HuH-7.5 (cell line): ENCODE measurements at places on chromosomes 16 and 17.

- DNase-seq, result no peak
These were observed 393.0 kb downstream of the HAPSTR1 start for GRCh38 chr16:9484426-9484825.

- DNase-seq, result no peak
These were observed 10.1 kb downstream of the TMEM238L start for GRCh38 chr17:10793816-10794215.

DNA sequence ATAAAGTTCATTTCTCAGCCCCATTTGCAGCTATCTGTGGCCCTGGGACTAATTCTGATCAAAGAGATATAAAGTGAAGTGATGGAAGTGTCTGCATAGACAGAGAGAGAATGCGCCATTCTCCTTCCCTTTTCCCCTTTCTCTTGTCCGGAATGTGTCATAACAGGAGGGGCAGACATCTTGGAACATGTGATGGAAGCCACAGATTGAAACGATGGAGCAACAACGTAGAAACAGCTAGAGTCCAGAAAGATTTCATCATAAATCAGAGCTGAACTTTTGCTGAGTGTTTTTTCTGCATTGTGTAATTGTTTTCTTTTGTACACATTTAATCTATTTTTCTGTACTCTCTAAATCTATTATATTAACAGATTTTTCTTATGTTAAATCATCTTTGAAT, 11.3 kb downstream of the ASGR1 start:
- no peak for DNase-seq

DNA sequence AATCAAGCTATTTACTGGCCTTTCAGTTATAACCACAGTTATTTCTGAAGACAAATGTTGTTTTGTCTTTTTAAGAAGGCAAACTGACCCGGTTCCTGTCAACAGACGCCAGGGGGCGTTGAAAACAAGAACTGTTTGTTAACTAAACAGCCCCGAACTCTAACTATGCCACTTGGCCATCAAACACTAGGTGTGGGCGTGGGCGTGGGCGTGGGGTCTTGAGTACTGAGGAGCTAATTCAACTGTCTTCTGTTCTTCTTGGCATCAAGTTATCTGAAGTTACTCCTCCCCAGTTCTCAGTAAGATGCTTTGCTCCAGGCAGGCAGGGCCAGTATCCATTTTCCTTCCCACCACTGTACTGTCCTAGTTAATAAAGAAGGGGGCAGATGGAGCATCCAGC, 63.3 kb upstream of the MTMR4 start:
- DNase-seq, result peak; percentile 51

DNA sequence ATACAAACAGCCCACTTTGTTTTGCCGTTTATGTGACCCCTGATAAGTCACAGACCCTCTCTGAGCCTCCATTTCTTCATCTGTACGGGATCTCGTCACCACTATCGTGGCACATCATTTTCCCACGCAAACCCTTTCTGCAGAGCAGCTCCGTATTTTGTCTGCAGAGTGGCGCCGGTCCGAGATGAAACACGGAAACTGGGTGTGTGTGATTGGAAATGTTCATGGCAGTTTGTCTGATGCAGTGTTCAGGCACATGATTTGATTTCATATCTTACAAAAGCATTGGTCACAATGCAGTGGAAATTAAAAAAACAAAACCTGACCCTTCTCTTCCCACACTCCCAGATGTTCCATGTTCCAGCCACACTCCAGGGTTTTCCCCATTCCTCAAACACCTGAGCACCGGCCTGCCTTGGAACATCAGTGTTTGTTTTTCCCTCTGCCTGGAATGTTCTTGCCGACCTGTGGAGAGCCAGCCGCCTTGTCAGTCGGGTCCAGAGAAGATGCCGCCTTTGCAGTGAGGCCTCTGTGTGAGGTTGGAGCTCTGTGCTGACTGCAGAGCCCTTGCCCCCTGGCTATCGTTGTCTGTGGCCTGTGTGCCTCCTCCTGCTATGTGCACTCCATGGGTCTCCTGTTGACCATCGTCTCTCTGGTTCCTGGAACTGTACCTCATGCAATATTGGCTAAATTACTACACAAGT, 39.2 kb downstream of the NT5M start:
- no peak for DNase-seq

- DNase-seq, result no peak
These were observed 21.8 kb upstream of the ZNHIT3 start for GRCh38 chr17:36464765-36465088.
